Activated CD4-positive, alpha-beta T cell treated with anti-CD3 and anti-CD28 coated beads for 36 hours (primary cell): ENCODE measurements at places on chromosomes 4 and X. TPM values are rescaled to one million over a fixed set of nuclear protein-coding genes. Genes with fewer than 3 reads are reported as not detected.

DNA sequence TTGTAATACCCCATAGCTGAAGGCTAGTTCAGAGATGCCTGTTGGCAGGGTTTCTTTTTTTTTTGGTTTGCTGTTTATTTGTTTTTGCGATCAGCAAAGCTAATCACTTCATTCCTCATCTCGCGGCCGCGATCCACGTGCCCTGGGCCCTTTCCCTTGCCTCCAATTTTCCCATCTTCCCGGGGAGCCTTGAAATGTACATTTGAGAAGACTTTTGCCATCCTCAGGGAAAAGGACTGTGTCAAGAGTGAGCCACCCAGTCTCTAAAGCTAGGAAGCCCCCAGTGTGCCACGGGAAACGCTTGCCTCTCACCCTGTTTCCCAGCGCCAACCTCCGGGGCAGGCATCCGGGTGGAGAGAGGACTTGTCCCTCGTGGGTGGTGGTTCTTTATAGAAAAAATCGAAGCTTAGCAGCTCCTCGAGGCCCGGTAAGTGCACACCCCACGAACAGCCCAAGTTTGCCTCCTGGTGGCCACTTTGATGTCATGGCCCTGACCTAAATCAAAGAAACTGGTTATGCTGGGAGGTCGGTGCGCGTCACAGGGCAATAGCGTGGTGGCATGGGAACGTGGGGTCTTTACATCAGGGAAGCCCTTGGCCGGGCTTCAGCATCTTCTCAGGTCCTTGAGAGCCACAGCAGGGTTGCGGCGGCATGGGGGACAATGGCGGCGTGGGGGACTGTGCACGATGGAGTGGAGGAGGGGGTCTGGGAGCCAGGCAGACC lies 42.0 kb downstream of the MAP7D3 start:
- DNase-seq: peak; percentile 44

- no peak for DNase-seq
Observed at GRCh38 chr4:87529187-87529586, at the start of gene SPARCL1. SPARCL1 (minus strand) TSS chr4:87529376; CDS start chr4:87499574, 29,802 bp downstream.

GRCh38 chrX:21174439-21174838 lies 199.8 kb upstream of the CNKSR2 start:
- DNase-seq: no peak

AKAP14 gene
- total RNA-seq: not detected

GRCh38 chr4:26088433-26088928 lies 174.5 kb downstream of the SMIM20 start:
- DNase-seq: peak; percentile 55

DNA sequence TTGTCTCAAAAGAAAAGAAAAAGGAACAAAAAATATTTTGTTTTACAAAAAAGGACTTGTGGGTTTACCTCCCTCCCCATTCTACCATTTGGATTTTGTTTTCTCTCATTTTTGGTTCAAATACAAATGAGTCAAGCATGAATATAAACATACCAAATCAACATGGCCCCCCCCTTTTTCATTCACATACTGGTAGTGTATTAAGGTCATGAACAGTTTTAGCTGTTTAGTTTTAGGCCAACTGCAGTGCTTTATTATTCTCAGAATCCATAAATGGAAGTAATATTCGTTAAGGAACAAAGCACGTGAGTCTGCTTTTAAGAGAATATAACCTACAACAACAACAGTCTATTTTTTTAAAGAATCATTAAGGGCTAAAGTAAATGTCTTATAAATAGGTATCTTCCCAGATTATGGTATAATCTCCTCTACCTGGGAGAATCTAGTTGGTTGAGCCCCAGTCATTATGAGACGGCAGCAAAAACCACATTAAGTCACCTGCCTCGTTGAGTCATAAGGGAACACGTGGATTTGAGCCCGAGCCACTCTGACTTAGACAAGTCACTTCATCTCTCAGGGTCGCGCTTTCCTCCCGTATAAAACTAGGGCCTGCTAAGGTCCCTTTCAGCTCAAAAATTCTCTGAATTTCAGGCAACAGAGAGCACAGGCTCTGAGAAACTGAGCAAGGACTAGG lies 26.7 kb downstream of the BCLAF3 start:
- DNase-seq: peak; percentile 72

DNA sequence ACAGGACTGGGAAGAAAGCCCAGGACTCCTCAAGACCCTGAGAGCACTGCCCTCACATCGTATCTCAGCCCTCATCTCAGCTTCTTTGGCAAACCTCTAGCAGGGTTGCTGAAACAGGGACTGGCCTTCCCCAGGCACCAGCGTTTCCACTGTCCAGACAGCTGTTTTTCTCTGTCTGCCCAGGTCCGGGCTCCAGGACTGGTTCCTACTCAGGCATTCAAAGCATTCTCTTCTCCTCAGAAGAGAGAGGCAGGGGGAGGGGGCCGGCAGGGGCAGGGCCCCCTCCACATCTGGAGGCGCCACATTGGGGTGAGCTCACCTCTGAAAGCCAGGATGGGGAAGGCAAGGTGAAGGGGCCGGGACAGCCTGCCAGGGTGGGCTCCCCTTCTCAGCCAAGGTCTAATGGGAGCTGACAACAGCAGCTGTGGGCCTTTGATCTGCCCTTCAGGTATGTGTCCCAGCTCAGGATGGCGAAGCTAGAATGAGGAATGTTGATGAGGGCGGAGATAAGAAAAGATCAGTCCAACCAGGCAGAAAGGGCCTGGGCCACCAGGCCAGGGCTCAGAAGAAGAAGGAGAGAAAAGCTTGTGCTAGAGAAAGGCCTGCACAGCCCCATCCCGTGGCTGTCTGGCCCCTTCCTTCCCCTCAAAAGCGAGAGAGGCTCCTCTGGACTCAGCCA lies 60.4 kb downstream of the PJA1 start:
- DNase-seq: no peak

GRCh38 chrX:39242187-39242586 lies 440.9 kb downstream of the MID1IP1 start:
- DNase-seq: peak; percentile 13
